ENCODE measurements at places on chromosomes 3 and 15. TPM values are rescaled to one million over a fixed set of nuclear protein-coding genes. Genes with fewer than 3 reads are reported as not detected.

DNA sequence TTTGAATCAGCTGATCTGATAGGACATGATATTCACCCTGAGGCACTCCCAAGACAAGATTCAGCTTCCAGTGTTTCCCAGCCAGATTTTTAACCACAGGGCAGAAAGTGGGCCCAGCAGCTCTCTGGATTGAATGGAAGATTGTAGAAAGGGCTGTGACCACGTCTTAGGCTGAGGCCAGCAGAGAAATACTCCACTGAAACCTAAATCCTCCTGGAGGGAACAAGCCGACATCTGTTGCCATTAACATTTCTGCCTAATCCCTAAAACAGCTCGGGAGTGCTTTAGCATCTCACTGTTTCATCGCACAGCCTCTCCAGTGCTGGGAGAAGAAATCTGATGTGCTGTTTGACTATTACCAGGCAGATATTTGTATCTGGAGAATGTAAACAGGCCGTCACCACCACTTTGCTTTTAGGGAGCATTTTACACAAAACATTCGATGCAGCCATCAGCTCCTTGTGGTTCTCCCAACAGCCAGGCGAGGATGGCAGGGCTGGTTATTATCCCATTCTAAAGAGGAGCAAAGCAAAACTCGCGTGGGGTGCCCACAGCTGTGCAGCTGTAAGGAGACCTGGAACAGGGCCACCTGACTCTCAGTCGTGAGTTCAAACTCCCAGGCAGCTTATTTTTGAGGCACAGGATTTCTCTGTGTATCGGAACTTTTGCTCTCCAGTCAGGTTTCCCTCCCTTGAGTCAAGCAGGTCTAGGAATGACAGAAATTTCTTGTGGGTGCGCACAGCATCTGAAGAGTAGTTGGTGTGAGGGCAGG, 117.4 kb downstream of the LIPC start:
- DNase-seq = peak; percentile 22
- H3K36me3 ChIP-seq = no peaks in the 10 kb centered on the region
- 0 out of 2 replicates have a peak overlapping the region, but pooled peaks have one; percentile 8 for H3K27ac ChIP-seq
- H3K4me3 ChIP-seq = peak overlapping the region; percentile 14

Gene GOLGA8T
- not detected for total RNA-seq

DNA sequence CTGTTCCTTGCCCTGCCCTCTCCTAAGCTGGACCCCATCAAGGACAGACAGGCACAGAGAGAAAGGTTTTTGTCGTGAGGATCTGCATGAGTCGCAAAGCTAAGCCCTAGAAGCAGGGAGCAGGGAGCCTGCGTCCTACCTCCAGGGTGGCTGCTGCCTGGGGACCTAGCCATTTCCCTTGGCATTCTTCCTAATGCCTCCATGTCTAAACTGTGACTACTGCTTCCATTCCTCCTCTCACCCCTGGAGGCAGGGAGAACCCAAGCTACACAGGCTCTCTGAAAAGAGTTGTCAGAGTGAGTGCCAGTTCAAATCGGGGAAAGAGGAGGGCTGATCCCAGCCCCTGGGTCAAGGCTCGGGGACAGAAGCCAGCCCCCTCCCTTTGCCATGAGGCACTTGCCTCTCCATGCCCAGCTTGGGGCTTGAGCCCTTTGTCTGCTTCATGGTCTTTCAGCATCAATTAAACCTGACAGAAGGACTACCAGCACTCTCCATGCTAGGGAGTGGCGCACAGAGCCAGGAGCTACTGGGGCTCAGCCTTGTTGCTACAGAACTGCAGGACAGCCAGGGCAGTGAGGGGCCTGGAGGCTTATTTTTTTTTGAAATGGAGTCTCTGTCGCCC, 2.4 kb downstream of the GCHFR start:
- DNase-seq = peak; percentile 38
- peak overlapping the region; percentile 67 for H3K27ac ChIP-seq
- no peak overlapping the region for H3K4me3 ChIP-seq
- peaks cover 49% of the 10 kb centered on the region for H3K4me1 ChIP-seq
- peaks cover 3% of the 10 kb centered on the region for H3K27me3 ChIP-seq
- no peaks in the 10 kb centered on the region for H3K36me3 ChIP-seq

Gene AP2M1
- 840 TPM for total RNA-seq

Gene ZNF501
- total RNA-seq = 2.1 TPM

DNA sequence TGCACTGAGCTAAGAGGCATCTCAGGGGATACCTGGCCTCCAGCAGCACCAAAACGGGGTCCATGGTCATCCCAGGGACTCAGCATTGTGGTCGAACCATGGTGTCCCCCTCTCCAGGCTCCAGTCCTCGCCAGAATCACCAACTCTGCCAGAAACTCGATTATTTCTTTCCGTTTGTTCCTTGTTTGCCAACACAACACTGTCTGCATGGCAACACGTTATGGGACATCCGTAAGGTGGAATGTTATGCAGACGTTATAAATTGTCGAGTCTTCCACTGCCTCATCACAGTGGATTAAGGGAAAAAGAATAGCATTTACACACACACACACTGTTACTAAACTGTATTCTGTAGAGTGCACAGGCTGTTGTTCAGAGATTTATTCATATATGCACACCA, 52.5 kb upstream of the RPL32 start:
- DNase-seq = no peak
- no peaks in the 10 kb centered on the region for H3K36me3 ChIP-seq
- no peak overlapping the region for H3K27ac ChIP-seq
- H3K4me3 ChIP-seq = no peak overlapping the region
- H3K4me1 ChIP-seq = peaks cover 12% of the 10 kb centered on the region

Gene IL5RA
- total RNA-seq = not detected

Gene MYO1E
- total RNA-seq = 116 TPM

Gene GPR87
- total RNA-seq = not detected

DNA sequence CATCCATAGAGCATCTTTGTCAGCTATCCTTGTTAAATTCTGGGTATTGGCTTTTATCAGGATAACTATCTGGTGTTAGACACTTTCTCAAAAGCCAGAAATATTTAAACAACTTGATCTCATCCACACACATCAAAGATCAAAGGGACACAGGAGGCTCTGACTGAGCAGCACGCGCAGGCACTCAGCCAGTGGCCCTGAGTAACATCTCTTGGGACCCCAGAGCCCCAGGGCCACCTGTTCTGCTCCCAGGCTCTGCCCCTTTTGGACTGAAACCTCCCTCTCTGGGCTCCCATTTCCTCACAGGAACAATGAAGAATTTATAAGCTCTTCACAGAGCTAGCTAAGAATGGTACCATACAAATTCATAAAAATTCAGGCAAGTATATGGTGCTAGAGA, 16.1 kb downstream of the ATP10A start:
- H3K27me3 ChIP-seq = peaks cover 7% of the 10 kb centered on the region
- DNase-seq = no peak
- H3K4me3 ChIP-seq = no peak overlapping the region
- H3K4me1 ChIP-seq = peaks cover 72% of the 10 kb centered on the region
- H3K36me3 ChIP-seq = peaks cover 5% of the 10 kb centered on the region
- H3K27ac ChIP-seq = peak overlapping the region; percentile 52

DNA sequence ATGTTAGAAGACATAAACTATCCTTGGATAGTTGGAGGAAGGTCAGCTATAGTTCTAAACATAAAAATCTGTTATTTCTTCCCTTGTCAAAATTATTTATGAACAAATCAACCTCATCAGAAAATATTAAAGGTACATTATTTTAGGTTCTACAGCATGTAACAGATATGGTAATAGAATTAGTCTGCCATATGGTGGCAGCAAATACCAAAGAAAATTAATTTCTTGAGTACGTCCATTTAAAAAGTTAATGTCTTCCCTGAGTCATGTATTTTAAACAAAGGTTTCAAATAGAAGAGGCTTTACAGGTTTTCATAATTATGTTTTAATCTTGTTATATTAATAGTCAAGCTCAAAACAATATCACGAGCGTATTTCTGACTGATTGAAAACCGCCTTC, 17.9 kb upstream of the ANKRD28 start:
- peaks cover 57% of the 10 kb centered on the region for H3K4me1 ChIP-seq
- H3K27ac ChIP-seq = peak overlapping the region; percentile 69
- H3K27me3 ChIP-seq = no peaks in the 10 kb centered on the region
- DNase-seq = peak; percentile 83
- H3K4me3 ChIP-seq = no peak overlapping the region
- no peaks in the 10 kb centered on the region for H3K36me3 ChIP-seq

GRCh38 chr15:88621789-88622604, 857 bp downstream of the AEN start:
- H3K27ac ChIP-seq = peak overlapping the region; percentile 88
- peak overlapping the region; percentile 93 for H3K4me3 ChIP-seq
- peaks cover 37% of the 10 kb centered on the region for H3K36me3 ChIP-seq
- H3K4me1 ChIP-seq = peaks cover 50% of the 10 kb centered on the region
